ENCODE measurements at places on chromosomes 12 and 14. TPM values are rescaled to one million over a fixed set of nuclear protein-coding genes. Genes with fewer than 3 reads are reported as not detected.

EFS gene
- 3.0 TPM for total RNA-seq

ANO4 gene
- 2.4 TPM for total RNA-seq

ENO2 gene
- 14.3 TPM for total RNA-seq

CLEC6A gene
- not detected for total RNA-seq

EIF2S3B gene
- total RNA-seq: not detected

MGAT4C gene
- 0.06 TPM for total RNA-seq

NFE2 gene
- total RNA-seq: 16.9 TPM

TOMM20L gene
- not detected for total RNA-seq
